H7 (cell line): ENCODE measurements at places on chromosomes 5 and 9. TPM values are rescaled to one million over a fixed set of nuclear protein-coding genes. Genes with fewer than 3 reads are reported as not detected.

FBXW2 gene
- total RNA-seq: 17.0 and 31.4 TPM in 2 replicates

KYAT1 gene
- total RNA-seq: 47.9 and 49.0 TPM in 2 replicates

FBXL17 gene
- total RNA-seq: 5.5 and 8.8 TPM in 2 replicates

ZNF367 gene
- 10.0 and 12.3 TPM in 2 replicates for total RNA-seq

DNA sequence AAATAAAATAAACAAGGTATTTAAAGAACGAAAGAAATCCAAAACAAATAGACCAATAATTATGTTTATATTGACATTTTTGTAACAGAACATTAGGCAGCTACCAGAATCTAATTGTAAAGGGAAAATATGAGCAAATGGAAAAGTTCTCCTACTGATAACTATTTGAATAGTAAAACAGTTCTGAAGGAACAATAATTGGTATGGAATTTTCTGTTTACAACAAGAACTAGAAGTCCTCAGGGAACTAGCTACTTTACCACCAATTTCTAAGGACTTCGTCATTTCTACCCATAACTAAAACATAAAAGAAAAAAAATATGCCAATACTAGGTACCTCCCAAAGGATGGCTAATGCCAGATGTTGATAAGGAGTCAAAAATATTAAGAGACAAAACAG lies 58.5 kb downstream of the AP3B1 start:
- no peak for DNase-seq

DNA sequence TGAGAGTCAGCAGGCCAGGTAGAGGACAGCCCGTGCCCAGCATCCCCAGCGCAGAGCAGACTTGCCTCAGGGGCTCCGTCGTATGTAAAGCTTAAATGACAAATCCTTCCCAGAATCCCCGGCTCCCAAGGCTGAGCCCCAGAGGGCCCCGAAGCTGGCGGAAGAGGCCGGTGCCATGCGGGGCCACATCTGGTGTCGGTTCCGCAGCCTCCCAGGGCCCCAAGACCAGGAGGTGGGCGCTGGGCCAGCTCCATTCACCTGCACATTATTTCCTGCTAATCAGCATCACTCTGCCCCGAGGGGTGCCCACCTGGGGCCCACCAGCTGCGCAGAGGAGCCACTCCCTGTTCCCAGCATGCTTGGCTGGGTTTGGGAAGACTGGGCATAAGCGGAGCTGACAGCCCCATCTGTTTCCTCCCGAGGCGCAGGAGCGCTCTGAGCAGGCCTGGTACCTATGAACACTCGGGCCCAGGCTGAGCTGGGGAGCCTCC lies 124.0 kb upstream of the PPP1R26 start:
- no peak for DNase-seq

DNA sequence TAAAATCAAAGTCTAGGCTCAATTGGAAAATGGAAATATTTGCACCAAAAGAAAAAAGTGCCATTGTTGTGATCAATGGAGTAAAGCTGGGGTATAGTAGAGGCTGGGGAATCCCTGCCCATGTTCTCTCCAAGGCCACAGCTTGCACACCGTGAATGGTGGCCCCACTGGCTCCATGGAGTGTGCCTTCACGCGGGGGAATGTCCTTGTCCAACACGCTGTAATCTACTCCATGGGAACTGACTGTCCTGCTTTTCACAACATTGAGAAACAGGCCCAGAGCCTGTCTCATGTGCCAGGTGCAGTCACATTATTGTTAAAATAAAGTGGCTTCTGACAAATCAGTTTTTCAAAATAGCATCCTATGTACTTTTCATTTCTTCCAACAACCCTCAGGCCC lies 33.1 kb upstream of the ITGA2 start:
- no peak for DNase-seq

DNA sequence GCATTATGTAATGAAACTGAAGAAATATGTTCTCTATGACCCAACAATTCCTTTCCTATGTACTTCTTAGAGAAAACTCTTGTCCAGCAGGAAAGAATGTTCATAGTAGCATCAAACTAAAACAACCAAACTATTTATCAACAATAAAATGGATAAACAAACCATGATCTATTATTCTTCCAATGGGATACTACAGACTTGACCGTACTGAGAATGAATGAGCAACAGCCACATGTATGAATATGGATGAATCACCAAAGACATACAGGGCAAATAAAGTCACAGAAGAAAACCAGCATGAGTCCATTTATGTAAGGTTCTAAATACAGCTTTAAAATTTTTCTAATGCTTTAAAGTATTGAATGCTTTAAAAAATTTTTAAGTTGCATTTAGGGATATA lies 73.6 kb upstream of the SUSD1 start:
- no peak for DNase-seq

- DNase-seq: no peak
Observed at GRCh38 chr5:36444582-36445418, 143.1 kb upstream of the RANBP3L start.

DNA sequence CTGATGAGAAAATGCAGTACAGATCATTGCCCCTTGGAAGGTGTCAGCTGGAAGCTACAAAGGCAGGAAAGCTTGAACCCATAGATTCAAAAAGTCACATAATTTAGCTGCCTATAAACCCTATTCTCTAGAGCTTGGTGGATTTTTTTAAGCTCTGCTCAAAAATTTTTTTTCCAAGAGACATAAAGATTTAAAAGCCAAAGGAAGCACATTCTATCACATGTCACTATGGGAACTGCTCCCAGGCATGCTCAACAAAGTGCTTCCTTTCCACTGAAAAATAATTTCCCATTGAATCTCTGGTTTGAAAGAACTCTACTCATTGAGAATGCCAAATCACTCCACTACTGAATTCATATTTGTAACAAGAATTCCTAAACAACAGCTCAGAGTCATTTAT lies 419.8 kb downstream of the CETN3 start:
- DNase-seq: no peak

DNA sequence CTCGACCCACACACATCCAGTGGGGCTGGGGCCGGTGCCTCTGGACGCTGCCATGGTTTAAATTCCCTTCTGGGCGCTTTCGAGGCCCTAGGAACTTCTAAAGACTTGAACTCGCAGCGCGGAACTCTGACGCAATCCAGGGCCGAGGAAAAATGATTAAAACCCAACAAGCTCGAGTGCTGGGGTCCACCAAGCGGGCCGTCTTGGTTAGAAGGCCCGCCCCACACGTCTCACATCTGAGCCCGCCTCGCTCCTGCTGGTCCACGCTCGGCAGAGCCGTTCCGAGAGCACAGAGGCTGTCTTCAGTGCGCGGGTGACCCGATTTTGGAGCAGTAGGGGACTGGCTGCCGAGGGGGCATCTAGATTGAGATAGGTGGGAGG lies 1.5 kb downstream of the CRHBP start:
- peak; percentile 54 for DNase-seq

DNA sequence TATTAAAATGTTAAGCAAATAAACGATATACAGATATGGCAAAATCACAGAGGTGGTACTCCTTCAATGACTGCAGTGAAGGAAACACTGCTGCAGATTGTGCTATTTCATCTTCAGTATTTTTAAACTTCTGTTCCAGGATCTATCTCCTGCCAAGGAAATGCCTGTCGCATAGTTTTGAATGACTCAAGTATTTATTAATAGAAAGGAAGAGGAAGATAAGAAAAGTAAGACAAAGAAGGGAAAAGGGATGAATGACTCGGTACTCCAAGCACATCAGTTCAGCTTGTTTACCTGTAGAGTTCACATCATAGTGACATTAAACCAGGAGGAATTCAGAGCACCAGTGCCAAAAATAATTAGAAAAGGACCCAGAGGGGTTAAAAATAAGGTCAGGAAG lies 5.1 kb upstream of the GPX8 start:
- DNase-seq: no peak
